ENCODE measurements at places on chromosomes 1 and 21.

DNA sequence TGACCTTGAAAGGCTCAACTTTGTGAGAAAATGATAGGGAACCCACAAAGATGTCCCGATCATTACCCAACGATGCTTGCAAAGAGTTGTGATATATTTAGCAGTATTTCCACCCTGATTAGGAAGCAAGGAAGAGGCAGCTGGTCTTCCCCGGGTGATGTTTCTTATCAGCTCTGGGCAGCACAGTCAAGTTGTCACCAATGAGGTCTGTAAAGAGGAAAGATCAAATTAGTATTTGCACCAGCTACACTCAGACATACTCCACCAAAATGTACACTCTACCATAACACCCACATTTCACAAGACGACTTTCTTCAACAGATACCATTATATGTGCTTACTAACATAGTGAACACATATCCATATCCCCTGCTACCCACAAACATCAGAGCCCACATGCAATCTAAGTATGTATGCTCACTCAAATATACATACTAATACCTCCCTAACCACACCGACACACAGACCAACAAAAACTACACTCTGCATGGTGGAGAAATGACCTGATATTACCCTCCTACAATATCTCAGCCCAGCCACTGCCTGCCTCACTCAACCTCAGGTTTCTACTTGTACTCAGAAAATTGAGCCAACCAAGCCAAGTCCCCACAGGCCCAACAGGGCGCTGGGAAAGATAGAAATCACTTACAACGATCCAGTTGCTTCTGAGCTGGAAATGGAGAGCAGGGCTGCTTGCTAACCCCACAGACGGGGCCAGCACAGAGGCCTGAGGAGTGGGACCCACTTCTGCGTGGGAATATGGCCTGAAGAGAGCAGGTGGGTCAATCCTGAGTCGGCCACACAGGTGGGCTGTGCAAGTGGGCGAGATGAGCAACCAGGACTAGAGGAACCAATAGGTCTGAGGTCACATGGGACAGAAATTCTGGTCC is 4.6 kb upstream of the BTG2 start:
- no peak for DNase-seq

- no peak for DNase-seq
Observed at GRCh38 chr1:67939186-67939743, 106.0 kb upstream of the GNG12 start.

DNA sequence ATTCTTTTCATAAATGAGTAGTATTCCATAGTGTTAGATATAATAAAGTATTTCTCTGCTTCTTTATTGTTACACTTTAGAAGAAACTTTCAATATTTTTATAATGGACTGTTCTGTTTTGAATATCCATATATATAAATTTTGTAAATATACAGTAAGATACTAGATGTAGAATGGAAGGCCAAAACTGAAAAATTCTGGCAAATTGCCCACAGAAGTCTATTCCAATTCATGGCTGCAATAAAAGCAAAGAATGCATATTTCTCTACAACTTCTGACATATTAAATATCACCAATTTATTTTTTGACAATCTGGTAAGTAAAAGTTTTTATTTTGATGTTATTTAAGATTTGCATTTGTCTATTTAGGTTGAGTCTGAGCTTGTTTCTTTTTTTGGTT is 532.5 kb downstream of the NCAM2 start:
- DNase-seq, result no peak

GRCh38 chr1:100039591-100039990 is 69.8 kb downstream of the SLC35A3 start:
- no peak for DNase-seq

DNA sequence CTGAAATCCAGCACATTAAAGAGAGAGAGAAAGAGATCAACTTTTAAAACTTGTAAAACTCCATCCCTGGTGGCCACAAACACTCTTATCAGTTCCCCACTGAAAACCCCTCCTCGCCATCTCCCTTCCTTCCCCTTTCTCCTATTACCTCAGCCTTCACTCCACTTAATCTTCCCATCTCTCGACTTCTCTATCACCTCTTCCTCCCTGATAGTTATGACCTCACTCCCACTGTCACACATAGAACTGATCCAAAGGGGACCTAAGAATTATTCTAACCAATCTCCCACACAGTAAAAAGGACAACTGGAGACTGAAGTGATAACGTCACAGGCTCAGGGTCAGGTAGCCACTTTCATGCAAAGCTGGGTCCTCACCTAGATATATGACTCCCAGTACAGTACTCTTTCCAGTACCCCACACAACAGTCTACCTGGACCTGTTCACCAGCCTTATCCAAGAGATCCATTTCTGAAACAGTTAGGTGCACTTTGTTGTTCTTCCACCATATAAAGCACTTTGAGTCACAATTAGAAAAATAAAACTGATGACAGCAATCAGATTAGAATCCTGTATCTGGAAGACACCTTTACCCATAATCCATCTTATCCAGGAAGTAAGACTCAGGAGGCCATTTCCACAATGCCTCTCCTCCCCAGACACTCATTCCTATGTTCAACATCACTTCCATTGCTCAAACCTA is 324.8 kb downstream of the SMYD3 start:
- no peak for DNase-seq

GRCh38 chr1:53992085-53992874 is 25.7 kb downstream of the LDLRAD1 start:
- no peak for DNase-seq

DNA sequence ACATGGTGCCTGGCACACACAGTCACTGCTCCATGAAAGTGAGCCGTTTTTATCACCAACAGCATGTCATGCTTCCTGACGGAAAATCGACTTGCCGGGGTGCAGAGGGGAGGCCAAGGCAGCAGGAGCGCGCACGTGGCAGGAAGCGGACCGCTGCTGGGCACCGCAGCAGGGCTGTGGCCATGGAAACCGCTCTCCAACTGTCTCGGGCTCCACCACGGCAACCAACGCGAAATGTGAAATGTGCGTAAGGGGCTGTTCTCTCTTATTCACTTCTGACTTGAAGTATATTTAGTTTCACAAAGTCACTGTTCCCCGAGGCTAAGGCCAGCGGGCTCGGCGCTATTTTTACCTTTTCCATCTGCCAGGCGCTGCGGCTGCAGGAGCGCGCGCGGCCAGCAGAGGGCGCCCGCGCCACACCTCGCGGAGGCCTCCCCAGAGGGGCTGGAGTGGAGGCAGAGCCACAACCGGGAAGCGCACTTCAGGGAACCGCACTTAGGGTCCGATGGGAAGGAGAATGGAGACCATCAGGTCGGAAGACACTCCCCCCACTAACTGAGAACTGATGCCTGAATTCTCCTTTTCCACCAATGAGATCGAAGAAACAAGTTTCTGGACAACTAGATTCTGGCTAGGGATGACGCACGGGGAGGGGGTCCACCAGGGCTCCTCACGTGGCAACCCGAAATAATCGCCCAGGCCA is 19.7 kb downstream of the RCC2 start:
- peak; percentile 50 for DNase-seq

DNA sequence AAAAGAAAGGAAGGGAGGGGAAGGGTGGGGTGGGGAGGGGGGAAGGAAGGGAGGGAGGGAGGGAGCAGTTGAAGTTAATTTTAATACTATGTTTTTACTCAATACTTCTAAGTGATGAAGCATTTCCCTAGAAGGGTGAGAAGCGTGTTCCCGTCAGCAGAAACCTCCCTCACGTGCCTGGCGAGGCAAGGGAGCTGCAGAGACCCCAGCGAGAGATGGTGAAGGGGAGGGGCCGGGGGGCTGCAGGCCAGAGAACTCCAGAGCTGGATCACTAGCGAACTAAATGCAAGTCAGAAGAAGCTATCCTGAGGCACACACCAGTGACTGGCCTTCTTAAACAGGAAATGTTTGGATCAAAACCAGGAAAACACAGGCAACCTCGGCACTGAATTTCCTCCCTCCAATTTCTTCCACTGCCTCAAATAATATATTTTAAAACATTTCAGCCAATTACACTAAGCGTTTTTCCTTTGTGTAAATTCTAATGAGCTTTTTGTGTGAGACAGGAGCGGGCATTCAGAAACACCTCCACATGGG is 18.0 kb downstream of the WDR4 start:
- no peak for DNase-seq

DNA sequence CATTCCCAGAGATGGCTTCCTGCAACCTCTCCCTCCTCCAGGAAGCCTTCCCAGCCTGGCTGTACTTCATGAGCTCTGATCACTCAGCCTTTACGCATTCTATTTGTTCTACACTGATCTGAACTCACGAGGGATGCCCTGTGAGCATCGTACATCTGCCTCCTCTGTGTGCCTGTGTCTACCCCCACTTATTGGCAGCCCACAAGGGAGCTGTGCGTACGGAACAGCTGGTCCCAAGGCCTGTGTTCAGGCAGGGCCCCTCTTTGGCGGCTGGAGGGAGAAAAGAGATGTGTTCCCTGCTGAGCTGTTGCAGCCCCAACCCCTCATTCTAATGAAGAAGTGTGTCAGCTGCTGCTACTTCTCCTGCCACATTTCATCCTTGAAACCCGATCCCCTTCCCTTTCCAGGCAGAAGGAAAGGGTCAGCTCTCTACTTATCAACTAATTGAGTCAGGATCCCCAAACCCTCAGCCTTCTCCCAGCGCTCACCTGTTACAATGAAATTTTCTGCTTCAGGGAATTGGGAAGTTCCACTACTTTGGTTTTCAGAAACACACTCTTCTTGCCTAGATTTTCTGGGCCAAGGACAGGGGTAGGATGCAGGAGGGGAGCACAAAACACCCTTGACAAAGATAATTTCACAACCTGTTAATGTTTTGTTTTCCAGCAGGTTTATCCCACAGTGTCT is 3.2 kb downstream of the INKA2 start:
- DNase-seq, result peak; percentile 41

DNA sequence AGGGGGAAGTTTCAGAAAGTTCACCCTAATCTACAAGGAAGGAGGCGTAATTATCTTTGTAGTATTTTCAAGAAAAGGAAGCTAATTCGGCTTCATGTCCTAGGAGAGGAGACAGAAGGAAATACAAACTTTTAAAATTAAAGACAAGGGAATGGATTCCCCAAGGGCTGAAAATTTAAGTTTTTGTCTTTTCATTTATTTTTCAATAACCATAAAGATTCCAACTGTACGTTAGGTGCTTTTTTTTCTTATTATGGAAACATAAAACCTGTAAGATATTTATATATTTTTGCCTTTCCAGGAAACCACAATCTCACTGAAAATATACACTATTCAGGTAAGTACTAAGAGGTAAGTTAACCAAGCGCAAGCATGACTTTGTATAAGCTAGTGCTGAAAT is at the start of gene OR2M3:
Gene OR2M3 (plus strand): TSS at position 301 of the 400 bp plus-strand sequence. CDS start 5,803 bp downstream, outside the sequence.
- no peak for DNase-seq

GRCh38 chr21:16496609-16497008 is 766.8 kb downstream of the USP25 start:
- no peak for DNase-seq

- no peak for DNase-seq
Observed at GRCh38 chr1:110375490-110375889, 15.3 kb downstream of the SLC16A4 start.

GRCh38 chr1:213983493-213984386 is 4.0 kb upstream of the PROX1 start:
- no peak for DNase-seq

GRCh38 chr1:229203030-229203751 is 67.7 kb upstream of the RAB4A start:
- no peak for DNase-seq

DNA sequence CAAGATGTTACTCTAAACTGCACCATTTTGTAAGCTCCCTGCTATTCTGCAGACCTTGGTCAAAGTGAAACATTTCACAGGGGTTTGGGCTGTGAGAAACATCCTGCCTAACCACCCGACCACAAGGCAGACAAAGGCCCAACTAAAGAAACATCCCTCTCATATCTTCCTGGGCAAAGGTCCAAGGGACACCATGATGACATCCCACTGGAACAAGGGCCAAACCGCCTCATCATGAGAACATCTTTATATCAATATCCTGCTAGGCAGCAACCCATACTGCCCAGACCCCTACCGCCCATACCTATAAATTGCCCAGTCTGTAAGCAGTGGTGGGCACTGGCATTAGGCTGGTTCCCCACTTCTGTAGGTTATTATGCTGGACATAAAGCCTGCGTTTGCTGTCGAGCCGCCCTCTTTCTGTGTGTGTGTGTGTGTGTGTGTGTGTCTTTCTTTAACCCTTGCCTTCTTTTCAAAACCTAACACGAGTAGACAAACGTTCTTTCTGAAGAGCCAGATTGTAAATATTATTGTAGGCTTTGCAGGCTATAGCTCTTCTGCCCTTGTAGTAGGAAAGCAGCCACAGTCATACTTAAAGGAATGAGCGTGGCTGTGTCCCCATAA is 1.0 kb upstream of the PPIE start:
- no peak for DNase-seq

GRCh38 chr1:55547405-55547804 is 332.2 kb upstream of the USP24 start:
- DNase-seq, result no peak

DNA sequence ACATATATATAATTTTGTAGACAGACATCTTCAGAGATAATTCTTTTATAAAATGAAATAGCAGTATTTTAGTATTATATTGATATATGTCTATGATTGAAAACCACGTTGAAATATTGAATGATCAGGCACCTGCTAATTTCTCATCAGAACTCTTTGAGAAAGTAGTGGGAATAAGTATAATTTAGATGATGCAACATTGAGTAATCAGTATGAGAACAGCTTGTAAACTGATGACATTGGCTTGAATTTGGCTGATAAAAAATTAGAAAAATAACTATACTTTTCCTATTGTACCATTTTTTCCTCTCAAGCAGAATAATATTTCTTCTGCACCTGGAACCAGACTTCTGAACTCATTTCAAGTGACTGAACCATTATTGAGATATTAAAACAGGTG is 1316.8 kb downstream of the NCAM2 start:
- DNase-seq, result no peak

DNA sequence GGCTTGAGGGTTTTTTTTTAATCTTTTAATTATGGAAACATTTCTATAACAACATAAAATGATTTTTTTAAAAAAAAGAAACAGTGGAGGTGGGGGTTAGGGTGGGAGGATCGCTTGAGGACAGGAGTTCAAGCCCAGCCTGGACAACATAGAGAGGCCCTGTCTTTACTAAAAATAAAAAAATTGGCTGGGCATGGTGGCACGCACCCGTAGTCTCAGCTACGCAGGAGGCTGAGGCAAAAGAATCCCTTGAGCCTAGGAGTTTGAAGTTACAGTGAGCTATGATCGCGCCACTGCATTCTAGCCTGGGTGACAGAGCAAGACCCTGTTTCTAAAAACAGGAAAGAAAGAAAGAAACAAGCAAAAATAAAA is 32.2 kb upstream of the RNF11 start:
- no peak for DNase-seq

DNA sequence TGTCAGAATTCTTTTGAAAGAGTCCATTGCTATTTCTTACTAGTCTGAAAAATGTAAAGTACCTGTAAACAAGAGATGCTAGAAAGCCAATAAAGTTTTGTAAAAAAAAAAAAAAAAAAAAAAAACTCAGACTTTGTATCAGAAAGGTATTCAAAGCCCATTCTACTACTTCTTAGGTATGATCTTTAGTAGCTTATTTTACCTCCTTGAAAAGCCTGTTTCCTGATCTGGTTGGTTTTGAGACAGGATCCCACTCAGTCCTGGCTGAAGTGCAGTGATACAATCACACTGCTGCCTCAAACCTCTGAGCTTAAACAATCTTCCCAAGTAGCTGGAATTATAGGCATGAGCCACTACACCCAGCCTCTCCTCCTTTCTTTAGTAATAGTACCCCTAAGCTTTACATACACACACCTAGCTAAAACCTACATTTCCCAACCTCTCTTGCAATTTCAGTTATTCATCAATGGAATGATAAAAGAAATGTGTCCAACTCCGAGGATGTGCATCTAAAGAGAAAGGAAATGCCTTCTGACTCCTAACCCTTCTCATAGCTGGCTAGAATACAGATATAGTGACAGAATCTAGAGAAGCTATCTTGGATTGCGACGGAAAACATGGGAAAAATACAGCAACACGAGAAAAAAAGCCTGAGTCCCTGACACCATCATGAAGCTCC is 30.6 kb downstream of the EPS15 start:
- no peak for DNase-seq

Data from hypothalamus (tissue), 51 donors.